ENCODE measurements at places on chromosomes 4 and X. TPM values are rescaled to one million over a fixed set of nuclear protein-coding genes. Genes with fewer than 3 reads are reported as not detected.

DNA sequence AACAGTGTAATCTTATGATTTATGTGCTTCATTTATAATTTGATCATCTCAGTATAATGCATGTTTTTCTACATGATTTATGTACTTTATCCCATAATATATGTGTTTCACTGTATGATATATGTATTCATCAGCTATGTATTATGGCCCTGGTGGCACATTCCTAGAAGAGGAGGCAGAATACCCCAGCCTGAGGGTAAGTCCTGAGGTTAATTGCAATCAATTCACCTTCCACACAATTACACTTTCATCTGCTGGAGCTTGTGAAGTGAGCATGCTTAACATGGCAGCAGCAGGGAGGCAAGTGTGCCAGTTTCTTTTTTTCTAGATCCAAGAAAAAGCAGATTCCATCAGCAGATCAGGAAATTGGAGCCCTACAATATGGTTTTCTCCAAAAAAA is 81.2 kb downstream of the CXXC4 start:
- peaks cover 4% of the 10 kb centered on the region for H3K27me3 ChIP-seq
- no peak overlapping the region for H3K4me3 ChIP-seq
- no peaks in the 10 kb centered on the region for H3K36me3 ChIP-seq

- no peaks in the 10 kb centered on the region for H3K4me1 ChIP-seq
- no peak overlapping the region for H3K4me3 ChIP-seq
- H3K36me3 ChIP-seq: no peaks in the 10 kb centered on the region
- H3K27ac ChIP-seq: no peak overlapping the region
- H3K27me3 ChIP-seq: no peaks in the 10 kb centered on the region
These were observed 53.7 kb downstream of the GPM6A start for GRCh38 chr4:175758050-175759024.

DNA sequence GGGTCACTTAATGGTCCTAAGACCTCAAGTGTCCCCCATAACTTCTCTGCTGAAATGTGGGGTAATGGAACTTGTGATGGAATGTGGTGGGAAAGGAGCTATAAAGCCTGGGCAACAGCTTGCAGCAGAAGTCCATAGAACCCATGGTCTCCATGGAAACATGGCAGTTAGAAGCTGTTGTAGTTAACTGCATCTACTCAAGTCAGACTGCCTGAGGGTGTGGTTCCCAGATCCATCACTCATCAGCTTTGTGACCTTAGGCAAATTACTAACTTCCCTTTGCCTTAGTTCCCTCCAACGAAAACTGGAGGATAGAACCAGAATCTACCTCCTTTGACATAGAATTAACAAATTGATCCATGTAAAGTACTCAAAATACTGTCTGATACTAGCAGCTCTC is 113.0 kb downstream of the SPATA18 start:
- peaks cover 4% of the 10 kb centered on the region for H3K27me3 ChIP-seq
- no peaks in the 10 kb centered on the region for H3K36me3 ChIP-seq
- no peak overlapping the region for H3K27ac ChIP-seq
- no peaks in the 10 kb centered on the region for H3K4me1 ChIP-seq

ALPK1 gene
- 12.6 TPM for total RNA-seq

MAEA gene
- total RNA-seq: 112 TPM

- no peak overlapping the region for H3K4me3 ChIP-seq
- H3K27ac ChIP-seq: no peak overlapping the region
- no peak for DNase-seq
- no peaks in the 10 kb centered on the region for H3K27me3 ChIP-seq
These were observed 47.4 kb downstream of the WDR1 start for GRCh38 chr4:10069075-10069642.

GRCh38 chr4:121472937-121473721 is 92.3 kb upstream of the QRFPR start:
- H3K27me3 ChIP-seq: peaks cover 17% of the 10 kb centered on the region
- no peaks in the 10 kb centered on the region for H3K4me1 ChIP-seq
- H3K27ac ChIP-seq: no peak overlapping the region
- peaks cover 3% of the 10 kb centered on the region for H3K36me3 ChIP-seq
- no peak for DNase-seq

- H3K27me3 ChIP-seq: peaks cover 70% of the 10 kb centered on the region
- peak overlapping the region; percentile 44 for H3K4me3 ChIP-seq
- no peak for DNase-seq
- H3K36me3 ChIP-seq: peaks cover 6% of the 10 kb centered on the region
- H3K27ac ChIP-seq: no peak overlapping the region
These were observed 21.2 kb downstream of the NKX3-2 start for GRCh38 chr4:13523105-13523477.

DNA sequence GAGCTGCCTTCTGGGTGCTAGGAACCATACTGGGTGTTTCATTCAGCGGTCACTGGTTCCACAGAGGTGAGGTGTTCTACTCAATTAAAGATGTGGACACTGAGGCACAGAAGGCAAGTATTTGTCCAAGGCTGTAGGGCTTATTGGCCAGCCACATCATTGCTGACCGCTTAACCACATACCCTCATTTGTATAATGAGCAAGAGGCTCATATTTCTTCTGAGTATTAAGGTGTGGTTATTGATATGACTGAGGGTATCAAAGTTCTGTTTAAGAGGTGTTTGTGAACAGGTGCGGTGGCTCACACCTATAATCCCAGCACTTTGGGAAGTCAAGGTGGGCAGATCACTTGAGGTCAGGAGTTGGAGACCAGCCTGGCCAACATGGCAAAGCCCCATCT is 14.3 kb downstream of the RNF4 start:
- no peak for DNase-seq
- no peaks in the 10 kb centered on the region for H3K36me3 ChIP-seq
- H3K4me3 ChIP-seq: peak overlapping the region; percentile 76

GRCh38 chrX:107571296-107571998 is 56.9 kb upstream of the PRPS1 start:
- no peaks in the 10 kb centered on the region for H3K4me1 ChIP-seq
- H3K36me3 ChIP-seq: no peaks in the 10 kb centered on the region
- no peaks in the 10 kb centered on the region for H3K27me3 ChIP-seq
- H3K4me3 ChIP-seq: no peak overlapping the region
- no peak for DNase-seq

IL1RAPL1 gene
- total RNA-seq: not detected

DNA sequence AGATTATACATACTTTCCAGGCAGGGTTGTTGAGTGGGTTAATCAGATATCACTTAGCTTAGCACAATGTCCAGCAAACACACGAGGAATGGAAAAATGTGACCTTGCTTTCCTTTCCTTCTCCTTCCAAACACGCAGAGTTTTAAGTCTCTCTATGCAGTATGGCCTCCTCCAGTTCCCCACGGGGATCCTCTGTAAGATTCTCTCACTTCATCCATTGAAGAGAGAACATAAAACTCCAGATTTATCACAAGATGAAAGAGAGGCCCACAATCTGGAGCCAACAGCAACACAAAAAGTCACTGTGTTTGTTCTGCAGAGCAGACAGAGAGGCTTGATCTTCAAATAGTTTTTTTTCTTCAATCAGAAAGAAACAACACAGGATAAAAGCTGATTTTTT is 336.8 kb upstream of the CLNK start:
- no peak overlapping the region for H3K4me3 ChIP-seq
- no peaks in the 10 kb centered on the region for H3K4me1 ChIP-seq
- no peaks in the 10 kb centered on the region for H3K27me3 ChIP-seq
- H3K36me3 ChIP-seq: no peaks in the 10 kb centered on the region

DNA sequence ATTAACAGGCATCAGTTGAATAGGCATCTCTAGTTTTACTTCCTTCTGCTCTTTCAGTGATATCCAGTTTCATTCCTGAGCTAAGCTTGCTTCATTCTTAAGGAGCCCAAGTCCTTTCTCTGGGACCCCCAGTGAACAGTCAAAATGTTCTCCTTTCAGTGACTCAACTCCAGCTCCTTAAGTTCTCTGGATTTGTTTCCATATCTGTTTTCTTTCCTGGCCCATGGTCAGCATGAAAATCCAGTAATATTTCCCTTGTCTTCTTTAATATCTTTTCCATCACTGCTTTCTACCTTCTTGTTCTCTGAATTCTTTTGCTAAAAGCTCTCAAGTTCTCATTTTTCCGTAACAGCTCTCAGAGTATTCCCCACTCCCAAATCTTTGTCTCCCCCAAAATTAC is 25.5 kb downstream of the ADGRL3 start:
- H3K4me3 ChIP-seq: no peak overlapping the region
- no peaks in the 10 kb centered on the region for H3K36me3 ChIP-seq
- H3K4me1 ChIP-seq: no peaks in the 10 kb centered on the region
- H3K27ac ChIP-seq: no peak overlapping the region
- no peaks in the 10 kb centered on the region for H3K27me3 ChIP-seq
- DNase-seq: no peak

ITGB1BP2 gene
- 5.8 TPM for total RNA-seq

DNA sequence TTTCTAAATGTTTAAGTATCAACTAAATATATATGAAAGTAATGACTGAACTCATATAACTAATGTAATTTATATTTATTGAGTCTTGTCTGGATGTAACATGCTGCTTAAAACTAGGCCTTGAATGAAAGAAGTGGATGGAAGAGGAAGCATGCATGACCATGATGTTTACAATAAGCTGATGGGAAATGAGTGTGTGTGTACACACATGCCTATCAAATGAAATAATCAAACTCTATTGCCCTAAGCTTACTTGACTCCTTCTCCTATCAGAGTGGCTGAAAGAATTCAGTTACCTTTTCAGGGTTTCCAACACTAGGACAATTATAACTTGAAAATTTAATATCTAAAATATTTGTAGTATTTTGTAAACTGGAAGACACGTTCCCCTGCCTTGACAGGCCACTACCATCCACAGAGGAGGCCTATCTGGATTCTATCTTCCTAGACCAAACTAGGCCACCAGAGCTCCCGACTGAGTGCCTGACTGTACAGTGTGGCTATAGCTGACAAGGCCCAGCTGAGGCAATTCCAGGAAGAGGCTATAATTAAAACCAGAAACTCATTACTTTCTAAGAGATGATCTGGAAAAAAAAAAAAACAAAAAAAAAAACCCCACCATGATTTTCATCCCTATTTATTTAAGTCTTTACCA is 7.6 kb downstream of the ARSJ start:
- no peak overlapping the region for H3K27ac ChIP-seq
- no peaks in the 10 kb centered on the region for H3K36me3 ChIP-seq
- H3K27me3 ChIP-seq: peaks cover 27% of the 10 kb centered on the region

TBCK gene
- total RNA-seq: 65.1 TPM

- H3K27ac ChIP-seq: no peak overlapping the region
- H3K4me3 ChIP-seq: no peak overlapping the region
- H3K4me1 ChIP-seq: no peaks in the 10 kb centered on the region
These were observed 20.0 kb downstream of the SH3RF1 start for GRCh38 chr4:169250796-169251195.

DNA sequence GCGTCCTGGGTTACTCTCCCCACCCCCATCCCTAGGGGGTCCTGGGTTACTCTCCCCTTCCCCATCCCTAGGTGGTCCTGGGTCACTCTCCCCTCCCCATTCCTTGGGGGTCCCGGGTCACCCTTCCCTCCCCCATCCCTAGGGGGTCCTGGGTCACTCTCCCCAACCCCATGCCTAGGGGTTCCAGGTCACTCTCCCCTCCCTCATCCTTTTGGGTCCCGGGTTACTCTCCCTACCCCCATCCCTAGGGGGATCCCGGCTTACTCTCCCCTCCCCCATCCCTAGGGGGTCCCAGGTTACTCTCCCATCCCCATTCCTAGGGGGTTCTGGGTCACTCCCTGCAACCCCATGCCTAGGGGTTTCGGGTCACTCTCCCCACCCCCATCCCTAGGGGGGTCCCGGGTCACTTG is 1.5 kb downstream of the ASMTL start:
- no peaks in the 10 kb centered on the region for H3K27me3 ChIP-seq
- H3K4me3 ChIP-seq: peak overlapping the region; percentile 7
- peaks cover 42% of the 10 kb centered on the region for H3K4me1 ChIP-seq
- H3K36me3 ChIP-seq: peaks cover 8% of the 10 kb centered on the region

DNA sequence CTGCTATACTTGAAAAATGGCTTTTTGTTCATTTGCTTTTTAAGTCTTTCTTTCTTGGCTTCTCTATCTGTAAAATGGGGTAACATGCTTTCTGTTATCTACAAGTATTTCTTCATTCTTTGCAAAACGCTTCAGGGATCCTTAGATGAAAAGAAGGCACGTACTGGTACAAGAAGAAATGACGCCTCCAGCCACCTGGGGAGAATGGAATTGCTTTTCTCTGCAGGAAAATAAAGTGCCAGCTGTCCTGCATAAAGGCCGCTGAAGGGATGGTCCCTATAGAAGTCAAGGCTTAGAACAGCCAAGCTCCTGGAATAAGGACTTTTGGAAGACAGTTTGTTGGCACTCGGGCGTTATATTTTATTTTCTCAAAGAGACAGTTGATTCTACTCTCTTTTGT is 210.8 kb upstream of the RASGEF1B start:
- H3K4me1 ChIP-seq: no peaks in the 10 kb centered on the region
- no peak for DNase-seq
- no peak overlapping the region for H3K27ac ChIP-seq
- no peaks in the 10 kb centered on the region for H3K27me3 ChIP-seq
- no peak overlapping the region for H3K4me3 ChIP-seq
